Nasal cavity respiratory epithelium epithelial cell of viscerocranial mucosa (primary cell): ENCODE measurements at places on chromosomes 3 and 15. TPM values are rescaled to one million over a fixed set of nuclear protein-coding genes. Genes with fewer than 3 reads are reported as not detected.

Gene KBTBD12
- under 0.01 TPM in 1 of 2 replicates, not detected in the other for total RNA-seq

Gene ARHGAP31
- under 0.01 and 0.85 TPM in 2 replicates for total RNA-seq

Gene FAM107A
- not detected in 2 replicates for total RNA-seq

Gene GPR15
- not detected in 2 replicates for total RNA-seq

Gene SEMA3B
- total RNA-seq, result 5.1 and 7.5 TPM in 2 replicates

Gene COL6A5
- total RNA-seq, result not detected in 2 replicates

Gene HTR3E
- not detected in 2 replicates for total RNA-seq

Gene ATP2B2
- not detected in 2 replicates for total RNA-seq

Gene CEP19
- 1.4 and 2.6 TPM in 2 replicates for total RNA-seq

Gene NPAP1
- under 0.01 TPM in 1 of 2 replicates, not detected in the other for total RNA-seq

Gene BTLA
- under 0.01 and 0.07 TPM in 2 replicates for total RNA-seq
